ENCODE measurements at places on chromosomes 7 and 10.

GRCh38 chr10:29150010-29150409, 138.9 kb upstream of the LYZL1 start:
- DNase-seq, result no peak

DNA sequence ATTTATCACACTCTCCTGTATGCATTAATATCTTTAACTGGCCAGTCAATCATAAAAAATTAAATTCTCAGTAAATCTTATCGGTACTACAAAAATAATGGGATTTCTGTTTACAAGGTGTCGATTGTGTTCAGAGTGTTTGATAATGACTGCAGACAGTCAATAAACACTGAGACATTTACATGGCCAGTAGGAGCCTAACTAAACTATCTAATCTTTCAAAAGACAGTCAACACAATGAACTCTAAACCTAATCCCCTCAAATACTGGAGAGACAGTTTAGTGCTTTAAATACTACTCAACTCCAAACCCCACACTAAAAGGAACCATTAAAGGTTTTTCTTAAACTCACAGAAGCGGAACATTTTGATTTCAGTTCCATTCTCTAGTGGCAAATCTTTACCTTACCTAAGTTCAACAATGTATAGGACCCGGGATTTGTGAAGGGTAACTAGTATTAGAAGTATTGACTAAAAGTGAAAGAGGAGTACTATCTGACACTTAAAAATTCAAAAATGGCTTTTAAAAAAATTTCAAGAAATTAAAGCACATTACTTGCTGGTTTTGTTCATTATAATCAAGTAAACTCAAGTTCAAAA, 37.3 kb upstream of the EXOC6 start:
- no peak for DNase-seq

DNA sequence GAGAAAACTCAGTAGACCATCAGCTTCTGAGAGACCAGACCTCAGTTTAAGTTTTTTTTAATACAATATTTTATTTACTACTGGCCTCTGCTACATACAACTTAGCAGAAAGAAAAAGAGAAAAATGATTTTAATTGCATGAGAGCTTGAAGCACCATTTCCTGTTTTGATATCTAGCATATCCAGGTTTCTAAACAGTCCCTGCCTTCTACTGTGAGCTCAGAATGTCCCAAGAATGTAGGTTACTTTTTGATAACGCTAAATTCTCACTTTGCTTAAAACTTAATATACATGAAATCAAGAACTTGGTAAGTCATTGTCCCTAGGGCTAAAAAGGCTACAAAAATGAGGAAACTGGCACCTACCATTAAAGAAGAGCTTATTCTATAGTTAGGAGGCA, 7.0 kb downstream of the TMEM243 start:
- no peak for DNase-seq

GRCh38 chr7:1489336-1489735, 14.9 kb downstream of the INTS1 start:
- DNase-seq, result no peak

- no peak for DNase-seq
Observed at GRCh38 chr10:22466763-22467334, 121.6 kb downstream of the SPAG6 start.

- DNase-seq, result no peak
Observed at GRCh38 chr10:61181832-61182231, 237.8 kb upstream of the RHOBTB1 start.

DNA sequence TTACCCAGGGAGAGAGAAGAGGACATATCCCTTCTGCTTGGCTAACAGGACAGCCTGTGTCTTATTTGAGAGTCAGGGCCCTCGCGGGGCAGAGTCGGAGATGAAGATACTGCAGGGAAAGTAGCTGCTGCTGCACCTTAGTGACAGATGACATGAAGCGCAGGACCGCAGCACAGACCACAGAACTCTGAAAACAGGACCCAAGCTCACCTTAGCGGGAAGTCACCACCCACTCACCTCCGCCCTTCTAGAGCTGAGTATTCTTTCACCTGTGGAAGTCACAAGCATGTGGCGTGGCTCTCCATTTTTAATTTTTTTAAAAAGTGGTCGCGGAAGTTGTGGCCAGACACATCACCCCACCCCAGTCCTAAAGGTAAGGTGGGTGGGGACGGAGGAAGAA, 191.4 kb downstream of the FAM107B start:
- DNase-seq, result no peak

GRCh38 chr7:33790746-33791145, 114.6 kb upstream of the BMPER start:
- DNase-seq, result no peak

DNA sequence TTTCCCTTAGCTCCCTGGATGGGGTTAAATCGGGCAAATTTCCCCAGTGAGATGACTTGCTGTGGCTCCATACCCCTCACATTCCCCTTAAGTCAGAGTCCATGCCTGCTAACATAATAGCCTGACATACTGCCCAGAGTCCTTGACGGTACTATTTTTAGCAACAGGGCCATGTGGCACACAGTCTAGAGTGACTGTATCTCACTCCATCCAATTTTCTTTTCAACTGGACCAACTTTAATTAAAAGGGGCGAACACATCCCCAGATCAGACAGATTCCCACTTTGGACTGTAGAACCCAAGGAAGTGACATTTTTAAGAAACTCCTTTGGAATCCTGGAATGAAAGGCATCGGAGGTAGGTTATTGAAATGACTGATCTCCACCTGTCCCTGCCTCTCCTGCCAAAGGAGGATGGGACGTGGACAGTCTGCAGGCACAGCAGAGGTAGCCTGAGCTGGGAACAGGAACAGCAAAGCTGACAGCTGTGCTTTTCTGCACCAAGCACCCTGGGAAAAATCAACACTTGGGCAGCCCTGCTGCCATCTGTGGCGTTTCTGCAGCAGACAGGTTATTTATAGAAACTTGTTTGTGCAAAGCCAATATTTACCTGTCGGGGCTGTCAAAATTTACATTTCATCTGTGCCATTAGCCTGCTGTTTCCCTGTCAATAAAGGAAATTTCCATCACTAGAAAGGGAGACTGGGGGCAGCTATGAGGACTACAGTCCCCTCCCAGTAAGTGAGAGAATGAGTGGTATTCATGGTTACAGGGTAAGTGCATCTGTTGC, 221.5 kb upstream of the AOAH start:
- DNase-seq, result peak; percentile 85

- no peak for DNase-seq
Observed at GRCh38 chr7:12719981-12720865, 32.8 kb downstream of the ARL4A start.

- no peak for DNase-seq
Observed at GRCh38 chr7:21946222-21946709, 567 bp upstream of the CDCA7L start.

- DNase-seq, result no peak
Observed at GRCh38 chr10:93601146-93601773, at the start of gene RBP4. Gene RBP4, minus strand, starts transcription at chr10:93601235. Its CDS starts 207 bp downstream, at chr10:93601028.

- no peak for DNase-seq
Observed at GRCh38 chr10:19825700-19826099, 9.5 kb downstream of the PLXDC2 start.

- no peak for DNase-seq
Observed at GRCh38 chr10:80373502-80373901, 16.9 kb downstream of the DYDC2 start.

DNA sequence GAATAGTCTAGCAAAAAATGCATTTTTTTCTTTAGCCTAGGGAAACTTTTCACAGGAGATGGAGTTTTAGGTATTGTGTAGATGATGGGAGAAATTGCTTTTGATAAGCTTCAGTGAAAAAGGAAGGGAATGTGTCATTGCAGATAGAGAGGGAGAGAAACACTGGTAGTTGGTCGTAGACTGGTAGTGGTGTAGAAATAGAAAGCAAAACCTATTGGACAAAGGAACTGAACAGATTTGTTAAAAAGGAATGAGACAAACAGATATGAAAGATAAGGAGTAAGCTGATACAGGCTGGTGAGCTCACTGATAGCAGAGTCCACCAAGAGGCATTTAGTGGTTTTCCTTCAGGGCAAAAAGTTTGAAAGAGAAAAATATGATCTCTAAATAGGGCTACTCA, 94.3 kb downstream of the ZEB1 start:
- DNase-seq, result no peak

DNA sequence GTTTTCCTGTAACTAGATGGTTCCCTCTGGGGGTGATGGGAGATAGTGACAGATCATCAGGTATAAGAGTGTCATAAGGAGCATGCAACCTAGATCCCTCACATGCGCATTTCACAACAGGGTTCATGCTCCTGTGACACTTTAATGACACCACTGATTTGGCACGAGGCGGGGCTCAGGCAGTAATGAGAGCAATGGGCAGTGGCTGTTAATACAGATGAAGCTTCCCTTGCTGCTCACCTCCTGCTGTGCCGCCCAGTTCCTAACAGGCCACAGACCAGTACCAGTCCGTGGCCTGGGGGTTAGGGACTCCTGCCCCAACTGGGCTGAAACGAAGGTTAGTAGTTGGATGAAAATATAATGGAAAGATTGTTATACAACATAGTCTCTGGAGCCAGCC, 201.6 kb upstream of the LRRN3 start:
- no peak for DNase-seq

DNA sequence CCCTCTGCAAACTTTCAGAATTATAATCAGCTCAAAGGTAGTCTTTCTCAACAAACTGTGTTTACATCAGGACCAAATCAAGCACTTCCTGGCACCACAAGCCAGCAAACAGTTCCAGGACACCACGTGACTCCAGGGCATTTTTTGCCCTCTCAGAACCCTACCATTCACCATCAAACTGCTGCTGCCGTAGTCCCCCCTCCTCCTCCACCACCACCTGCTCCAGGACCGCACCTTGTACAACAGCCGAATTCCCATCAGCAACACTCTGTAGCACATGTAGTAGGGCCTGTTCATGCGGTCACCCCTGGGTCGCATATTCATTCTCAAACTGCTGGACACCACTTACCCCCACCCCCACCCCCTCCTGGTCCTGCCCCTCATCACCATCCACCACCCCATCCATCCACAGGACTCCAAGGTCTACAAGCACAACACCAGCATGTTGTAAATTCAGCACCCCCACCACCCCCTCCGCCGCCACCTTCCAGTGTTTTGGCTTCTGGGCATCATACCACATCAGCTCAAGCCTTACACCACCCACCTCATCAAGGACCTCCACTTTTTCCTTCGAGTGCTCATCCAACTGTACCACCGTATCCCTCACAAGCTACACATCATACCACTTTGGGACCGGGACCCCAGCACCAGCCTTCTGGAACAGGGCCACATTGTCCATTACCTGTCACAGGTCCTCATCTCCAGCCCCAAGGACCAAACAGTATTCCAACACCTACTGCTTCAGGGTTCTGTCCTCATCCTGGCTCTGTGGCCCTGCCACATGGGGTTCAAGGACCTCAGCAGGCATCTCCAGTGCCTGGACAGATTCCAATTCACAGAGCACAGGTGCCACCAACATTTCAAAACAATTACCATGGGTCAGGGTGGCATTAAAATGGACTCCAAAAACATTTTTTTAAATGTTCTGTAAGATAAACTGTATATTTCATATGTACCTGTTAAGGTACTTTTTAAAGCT, 98.7 kb downstream of the KMT2E start:
- DNase-seq, result no peak

DNA sequence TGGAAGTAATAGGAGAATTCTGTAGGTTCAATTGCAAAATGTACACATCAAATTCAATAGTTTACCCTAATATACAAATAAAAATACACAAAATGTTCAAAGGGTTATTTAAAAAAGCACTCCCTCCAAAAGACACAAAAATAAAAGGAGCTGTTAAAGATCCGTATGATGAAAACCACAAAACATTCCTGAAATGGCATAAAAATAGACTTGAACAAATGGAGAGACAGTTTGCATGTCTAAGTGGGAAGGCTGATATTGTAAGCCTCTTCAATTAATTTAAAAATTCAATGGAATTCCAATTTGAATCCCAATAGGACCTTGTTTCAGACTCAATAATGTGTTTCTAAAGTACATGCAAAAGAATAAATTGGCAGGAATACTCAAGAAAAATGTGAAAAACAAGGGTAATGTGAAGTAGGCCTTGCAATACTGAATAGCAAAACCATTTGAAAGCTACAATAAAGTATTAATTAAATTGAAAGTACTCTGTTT, 38.0 kb upstream of the INSYN2A start:
- DNase-seq, result no peak

- no peak for DNase-seq
Observed at GRCh38 chr10:77071001-77071511, 566.6 kb downstream of the KCNMA1 start.

- DNase-seq, result peak; percentile 20
Observed at GRCh38 chr7:106793015-106793975, 71.8 kb upstream of the PIK3CG start.

DNA sequence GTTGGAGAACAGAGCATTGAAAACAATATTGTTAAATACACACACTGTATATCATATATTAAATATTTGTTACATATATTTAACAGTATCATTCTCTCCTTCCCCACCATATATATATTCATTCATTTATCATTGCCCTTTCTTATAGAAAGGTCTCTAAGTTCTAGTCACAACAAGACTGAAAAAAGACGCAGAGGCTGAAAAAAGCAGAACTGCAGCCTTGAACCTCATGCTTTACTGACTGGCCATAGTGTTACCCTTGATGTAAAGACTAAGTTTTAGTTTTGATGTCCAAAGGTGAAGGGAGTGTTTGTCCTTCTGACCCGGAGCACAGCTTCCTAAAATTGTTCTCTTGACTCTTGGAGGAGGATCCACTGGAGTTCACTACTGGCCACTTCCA, 247.9 kb downstream of the PTEN start:
- DNase-seq, result no peak
